NCI-H1436 treated with DMSO at 0.1 percent for 48 hours (cell line): ENCODE measurements at places on chromosomes 12 and 14.

DNA sequence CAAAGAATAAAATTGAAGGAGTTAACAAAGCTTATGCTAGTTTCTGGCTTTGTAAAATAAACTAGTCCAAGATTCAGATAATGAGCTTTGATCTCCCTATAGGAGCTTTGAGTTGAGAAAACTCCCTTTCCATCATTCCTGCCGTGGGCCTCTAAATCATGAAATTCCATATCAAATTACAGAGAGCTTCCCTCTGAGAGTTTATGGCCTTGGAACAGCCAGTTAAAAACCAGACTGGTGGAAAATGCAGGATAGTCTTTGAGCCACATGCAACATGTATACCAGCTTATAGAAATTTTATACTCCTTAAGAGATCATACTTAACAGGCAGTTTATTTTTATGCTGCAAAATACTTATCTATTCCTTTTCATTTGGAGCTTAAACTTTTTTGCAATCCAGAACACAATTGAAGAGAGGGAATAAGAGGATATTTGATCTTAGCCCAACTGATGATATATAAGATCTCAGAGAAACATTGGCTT lies 175.8 kb upstream of the ATP2B1 start:
- DNase-seq: no peak

GRCh38 chr12:111557271-111558106 lies 41.6 kb downstream of the ATXN2 start:
- DNase-seq: no peak

- no peak for DNase-seq
These were observed 14.7 kb upstream of the POC1B start for GRCh38 chr12:89540586-89540985.

DNA sequence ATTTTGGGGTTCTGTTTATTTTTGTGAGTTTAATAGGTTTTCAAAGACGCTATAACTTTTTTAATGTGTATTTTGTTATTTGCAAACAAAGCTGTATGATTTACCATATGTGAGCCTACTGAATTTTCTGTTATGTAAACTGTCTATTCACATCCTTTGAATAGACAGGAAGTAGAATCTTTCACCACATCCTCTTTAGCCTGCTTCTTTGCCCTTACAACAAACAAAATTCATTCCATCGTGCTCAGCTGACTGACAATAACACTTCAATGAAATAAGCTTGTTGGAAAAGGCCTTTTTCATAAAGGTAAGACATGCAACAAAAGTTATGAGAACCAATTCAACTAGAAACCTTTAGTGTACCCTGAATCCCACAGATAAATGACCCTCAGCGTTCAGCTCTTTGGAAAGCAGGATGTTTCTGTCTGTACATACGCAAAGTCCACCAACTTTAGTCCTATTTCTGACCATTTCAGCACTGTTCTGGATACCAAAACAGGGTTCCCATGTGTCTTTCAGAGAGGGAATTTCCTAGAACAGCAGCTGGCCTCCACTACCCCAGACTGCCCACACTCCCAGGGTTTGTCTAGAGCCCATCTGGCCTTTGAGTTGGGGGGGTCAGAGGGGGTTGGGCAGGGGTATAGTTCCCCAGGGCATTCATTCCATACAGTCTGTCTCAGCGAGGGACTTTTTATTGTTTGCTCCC lies 71.3 kb downstream of the DUSP6 start:
- no peak for DNase-seq

DNA sequence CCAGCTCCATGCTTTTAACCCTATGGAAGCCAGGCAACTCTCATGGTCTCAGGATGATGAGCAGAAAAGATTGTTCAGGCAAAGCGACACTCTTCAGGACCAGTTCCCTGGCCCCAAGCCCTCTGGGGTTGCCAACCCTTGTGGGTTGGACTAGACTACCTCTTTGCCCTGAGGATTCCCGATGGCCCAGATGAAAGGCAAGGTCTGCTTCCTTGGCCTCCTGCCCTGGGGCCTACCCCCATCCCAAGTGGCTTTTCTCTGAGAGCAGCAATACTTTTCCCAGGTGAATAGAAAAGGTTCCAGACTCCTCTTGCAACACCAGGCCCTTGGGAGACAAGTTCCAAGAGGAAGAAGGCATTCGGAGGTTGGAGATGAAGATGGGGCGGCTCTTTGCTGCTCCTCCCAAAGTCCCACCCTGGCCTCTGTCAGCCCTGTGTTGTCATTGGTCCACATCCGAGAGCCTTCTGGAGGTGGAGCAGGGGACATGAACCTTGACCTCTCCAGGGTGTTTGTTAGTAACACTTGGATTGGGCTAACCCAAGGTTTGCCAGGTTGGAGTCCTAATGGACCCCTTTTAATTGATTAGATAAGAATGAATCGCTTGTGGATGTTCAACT lies 131.1 kb downstream of the GCH1 start:
- no peak for DNase-seq

GRCh38 chr12:20602641-20603391 lies 92.3 kb upstream of the SLCO1C1 start:
- no peak for DNase-seq

DNA sequence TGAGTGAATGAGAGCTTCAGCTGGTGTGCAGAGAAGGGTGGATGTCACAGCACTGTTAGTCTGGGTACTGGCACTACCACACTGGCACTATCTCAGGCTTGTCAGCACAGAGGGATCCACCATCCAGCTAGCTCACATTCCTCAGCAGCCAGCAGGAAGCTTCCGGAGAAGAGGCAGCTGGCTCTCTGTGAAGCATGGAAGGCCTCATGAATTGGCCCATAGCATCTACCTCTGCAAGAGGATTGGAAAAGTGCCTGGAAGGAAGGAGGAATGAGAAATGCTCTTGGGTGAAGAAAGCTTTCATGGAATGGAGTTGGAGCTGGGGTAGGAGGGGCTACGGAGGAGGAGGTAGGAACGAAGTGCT lies 9.9 kb downstream of the KRT83 start:
- DNase-seq: no peak

GRCh38 chr14:94977016-94977415 lies 180.3 kb downstream of the DICER1 start:
- no peak for DNase-seq

DNA sequence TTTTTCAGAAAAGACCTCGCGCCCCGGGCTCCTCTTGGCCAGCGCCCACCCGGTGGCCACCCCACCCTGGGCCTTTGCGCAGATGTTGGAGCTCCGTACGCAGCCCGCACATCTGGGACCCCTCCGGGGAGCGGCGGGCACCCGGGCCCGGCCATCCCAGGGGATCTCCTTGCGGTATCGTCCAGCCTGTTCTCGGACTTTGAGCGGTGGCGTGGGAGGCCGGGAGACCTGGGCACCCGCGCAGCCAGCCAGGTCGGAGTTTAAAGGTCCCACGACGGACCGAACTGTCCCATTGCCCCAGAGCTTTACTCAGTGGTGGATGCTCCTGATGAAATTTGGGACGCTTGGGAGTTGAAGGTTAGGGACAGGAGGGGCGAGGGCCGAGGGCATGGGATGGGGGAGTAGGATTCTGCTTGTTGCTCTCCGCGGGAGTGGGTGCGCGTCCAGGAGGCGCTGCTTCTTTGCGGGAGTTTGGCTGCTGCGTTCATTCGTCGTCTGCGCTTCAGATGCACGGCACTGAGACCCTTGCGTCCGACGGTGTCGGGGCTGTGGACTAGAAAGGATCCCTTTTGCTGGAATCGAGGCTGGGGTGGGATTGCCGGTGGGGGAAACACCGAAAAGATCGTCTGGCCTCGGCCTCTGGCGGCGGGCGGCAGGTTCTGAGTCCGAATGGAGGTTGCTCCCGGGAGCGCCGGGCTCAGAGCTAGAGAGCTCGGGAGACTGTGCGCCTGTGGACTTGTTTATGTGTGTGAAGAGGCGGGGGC lies 1.4 kb downstream of the NTF3 start:
- DNase-seq: no peak

DNA sequence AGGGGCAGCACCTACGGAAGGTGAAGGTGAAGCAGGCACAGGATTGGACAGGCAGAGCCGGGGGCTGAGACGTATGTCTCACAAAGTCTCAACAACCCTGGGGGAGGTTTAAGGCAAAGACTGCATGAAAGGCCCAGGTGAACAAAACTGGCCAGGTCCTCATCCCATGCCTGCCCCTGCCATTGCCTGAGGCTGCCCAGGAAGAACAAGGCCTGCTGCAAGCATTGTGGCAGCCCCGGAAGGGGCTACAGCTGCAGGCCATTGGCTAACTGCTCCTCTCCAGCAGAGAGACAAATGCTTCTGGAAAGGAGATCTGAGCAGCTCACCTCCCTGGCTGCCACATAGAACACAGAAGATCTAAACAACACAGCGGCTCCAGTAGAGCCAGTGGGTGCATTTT lies 20.4 kb upstream of the TMEM179 start:
- no peak for DNase-seq

DNA sequence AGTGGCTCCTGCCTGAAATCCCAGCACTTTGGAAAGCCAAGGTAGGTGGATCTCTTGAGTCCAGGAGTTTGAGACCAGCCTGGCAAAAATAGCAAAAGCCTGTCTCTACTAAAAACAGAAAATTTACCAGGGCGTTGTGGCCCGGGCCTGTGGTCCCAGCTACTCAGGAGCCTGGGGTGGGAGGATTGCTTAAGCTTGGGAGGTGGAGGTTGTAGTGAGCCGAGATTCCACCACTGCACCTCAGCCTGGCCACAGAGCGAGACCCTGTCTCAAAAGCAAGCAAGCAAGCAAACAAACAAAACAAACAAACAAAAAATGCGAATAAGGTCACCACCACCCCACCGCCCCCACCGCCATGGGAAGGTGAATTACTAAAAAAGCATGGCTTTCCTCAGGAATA lies 238.7 kb downstream of the ATXN7L3B start:
- DNase-seq: no peak

GRCh38 chr12:70487440-70487839 lies 121.3 kb downstream of the KCNMB4 start:
- no peak for DNase-seq

GRCh38 chr12:53743266-53744129 lies 8.3 kb downstream of the CISTR start:
- no peak for DNase-seq

DNA sequence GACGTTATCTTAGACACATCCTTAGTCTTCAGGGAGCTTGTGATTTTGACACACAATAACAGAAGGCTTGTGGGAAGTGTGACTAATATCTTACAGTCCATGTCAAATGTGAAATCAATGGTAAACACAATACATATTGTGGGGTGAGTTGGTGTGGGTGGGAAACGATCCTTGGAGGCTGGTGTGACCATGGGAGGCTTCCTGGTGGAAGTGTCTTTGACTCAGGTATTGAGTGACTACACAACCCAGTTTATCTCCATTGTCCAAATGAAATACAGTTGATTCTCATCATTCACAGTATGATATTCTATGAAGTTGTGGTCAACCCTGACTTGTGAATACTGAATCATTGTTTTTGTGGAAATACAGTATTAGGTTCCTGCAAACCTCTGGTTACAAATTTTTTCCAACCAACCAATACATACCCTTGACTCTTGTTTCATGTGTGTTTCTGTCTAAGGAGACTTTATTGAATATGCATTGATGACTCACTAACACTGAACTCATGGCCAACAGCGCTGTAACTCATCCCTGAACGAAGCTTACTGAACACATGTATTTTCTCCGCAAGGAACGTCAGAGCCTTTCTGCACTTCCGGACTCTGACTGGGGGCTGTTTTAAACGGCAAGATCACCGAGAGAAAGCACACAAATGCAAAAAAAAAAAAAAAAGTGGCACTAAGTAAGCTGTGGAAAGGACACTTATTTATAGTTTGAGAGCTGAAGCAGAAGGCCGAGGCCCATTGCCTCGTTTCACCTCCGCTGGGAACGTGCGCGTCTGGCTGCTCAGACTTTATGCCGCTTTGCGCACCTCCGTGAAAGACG lies 59.0 kb downstream of the CLMN start:
- DNase-seq: no peak

DNA sequence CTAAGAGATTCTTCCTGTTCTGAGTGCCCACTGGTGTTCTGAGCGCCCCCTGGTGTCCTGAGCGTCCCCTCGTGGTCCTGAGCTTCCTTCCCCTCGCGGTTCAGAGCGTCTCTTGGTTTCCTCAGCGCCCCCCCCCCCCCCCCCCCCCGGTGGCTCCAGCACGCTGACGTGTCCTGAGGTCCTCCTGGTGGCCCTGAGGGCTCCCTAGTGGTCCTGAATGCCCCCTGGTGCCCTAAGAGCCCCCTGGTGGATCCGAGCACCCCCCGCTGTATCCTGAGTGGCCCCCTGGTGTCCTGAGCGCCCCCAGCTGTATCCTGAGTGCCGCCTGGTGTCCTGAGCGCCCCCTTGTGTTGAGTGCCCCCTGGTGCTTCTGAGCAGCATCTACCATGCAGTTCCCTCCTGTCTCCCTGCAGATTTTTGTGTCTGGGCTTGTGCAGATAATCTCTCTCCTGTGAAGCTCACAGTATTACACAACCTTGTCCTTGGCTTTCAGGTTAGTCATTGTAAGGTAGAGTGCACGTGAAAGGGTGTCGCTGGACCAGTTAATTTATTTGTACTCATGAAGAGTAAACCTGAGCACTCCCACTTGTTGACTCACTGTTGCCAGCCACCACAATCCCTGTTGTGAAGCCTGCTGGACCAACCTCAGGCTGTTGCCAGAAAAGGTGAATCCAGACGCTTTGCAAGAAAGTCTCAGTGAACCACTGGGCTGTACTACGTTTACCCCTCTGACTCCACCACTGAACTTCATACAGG lies 1168.4 kb downstream of the TMEM121 start:
- no peak for DNase-seq

GRCh38 chr14:56057071-56057741 lies 61.0 kb upstream of the PELI2 start:
- DNase-seq: peak; percentile 79

- DNase-seq: no peak
These were observed 115.7 kb downstream of the RFLNA start for GRCh38 chr12:124410354-124411175.

- DNase-seq: no peak
These were observed 158.5 kb downstream of the FOXA1 start for GRCh38 chr14:37436519-37436918.

GRCh38 chr12:12323591-12323990 lies 26.5 kb downstream of the MANSC1 start:
- DNase-seq: no peak

- DNase-seq: no peak
These were observed 19.7 kb upstream of the NUDT4 start for GRCh38 chr12:93358058-93358457.

DNA sequence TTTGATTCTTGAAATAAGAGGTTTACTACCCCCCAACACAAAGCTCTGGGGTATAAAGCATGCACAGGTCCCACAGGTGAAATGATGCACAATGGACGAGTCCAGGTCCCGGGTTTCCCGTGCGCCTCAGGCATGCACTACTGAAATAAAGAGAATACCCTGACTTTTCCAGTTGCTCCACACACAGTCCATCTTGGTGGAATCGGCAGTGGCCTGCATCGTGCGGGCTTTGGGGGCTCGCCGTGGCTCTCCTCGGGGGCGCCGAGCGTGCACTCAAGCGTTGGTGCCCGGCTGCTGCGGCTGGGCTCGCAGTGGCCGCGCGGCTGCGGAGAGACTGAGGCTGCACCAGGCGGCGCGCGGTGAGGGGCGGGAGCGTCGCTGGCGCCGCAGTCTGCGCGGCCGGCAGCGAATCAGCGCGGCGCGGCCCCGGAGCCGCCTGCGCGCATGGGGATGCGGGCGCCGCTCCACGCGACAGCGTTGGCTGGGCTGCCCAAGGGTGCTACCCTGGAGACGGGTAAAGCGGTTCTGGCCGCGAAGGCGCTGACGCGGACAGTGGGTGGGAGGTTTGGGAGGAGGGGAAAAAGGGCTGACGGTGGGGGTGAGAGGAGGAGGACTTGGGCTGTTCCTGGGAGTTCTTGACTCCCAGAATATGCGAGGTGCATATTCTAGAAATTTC lies 53.8 kb upstream of the CCDC175 start:
- DNase-seq: no peak
